ENCODE measurements at places on chromosomes 11 and 22. TPM values are rescaled to one million over a fixed set of nuclear protein-coding genes. Genes with fewer than 3 reads are reported as not detected.

DNA sequence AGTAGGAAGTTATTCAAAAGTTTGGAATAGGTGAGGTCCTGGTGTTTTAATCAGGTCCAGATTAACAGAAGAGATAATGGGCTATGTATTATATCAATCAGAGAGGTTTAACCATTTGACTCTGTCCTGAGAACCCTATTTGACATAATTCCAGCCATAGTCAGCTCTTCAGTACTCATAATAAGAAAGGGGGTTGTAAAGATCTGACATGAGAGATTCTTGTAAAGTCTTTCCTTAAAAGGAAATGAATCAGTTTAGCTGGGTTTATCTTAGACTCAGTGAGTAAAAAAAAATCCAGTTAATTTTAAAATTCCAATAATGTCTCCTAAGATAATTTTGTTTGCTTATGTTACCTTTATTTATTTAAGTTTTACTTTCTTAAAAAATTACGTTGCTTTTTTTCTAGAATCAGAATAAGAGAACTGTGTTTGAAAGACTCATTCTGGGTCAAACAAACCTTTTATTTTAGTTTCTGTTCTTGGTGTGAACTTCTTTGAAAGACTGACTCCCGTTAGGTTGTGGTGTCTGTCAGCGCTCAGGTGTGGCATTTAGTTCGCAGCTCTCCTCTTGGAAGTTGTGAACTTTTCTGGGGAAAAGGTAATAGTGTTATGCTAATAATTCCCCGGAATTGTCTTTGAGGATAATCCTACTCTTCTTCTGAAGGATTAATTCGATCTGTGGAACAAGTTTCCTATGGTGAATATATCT, 20.5 kb downstream of the NUCB2 start:
- DNase-seq: no peak
- no peak overlapping the region for H3K27ac ChIP-seq
- H3K4me3 ChIP-seq: no peak overlapping the region
- no peaks in the 10 kb centered on the region for H3K4me1 ChIP-seq
- no peaks in the 10 kb centered on the region for H3K27me3 ChIP-seq

- no peak overlapping the region for H3K4me3 ChIP-seq
- DNase-seq: no peak
- H3K27me3 ChIP-seq: no peaks in the 10 kb centered on the region
- H3K4me1 ChIP-seq: no peaks in the 10 kb centered on the region
Measured at GRCh38 chr11:125976156-125976555, 30.3 kb downstream of the VSIG10L2 start.

- H3K27ac ChIP-seq: no peak overlapping the region
- peaks cover 7% of the 10 kb centered on the region for H3K36me3 ChIP-seq
- peaks cover 11% of the 10 kb centered on the region for H3K4me1 ChIP-seq
- no peak overlapping the region for H3K4me3 ChIP-seq
Measured at GRCh38 chr11:66559142-66559865, 9.1 kb downstream of the CTSF start.

GRCh38 chr22:24284747-24285203, 14.1 kb downstream of the SPECC1L start:
- H3K4me3 ChIP-seq: no peak overlapping the region
- DNase-seq: no peak
- peaks cover 59% of the 10 kb centered on the region for H3K4me1 ChIP-seq
- H3K27ac ChIP-seq: peak overlapping the region; percentile 32
- no peaks in the 10 kb centered on the region for H3K27me3 ChIP-seq
- no peaks in the 10 kb centered on the region for H3K36me3 ChIP-seq

- no peak for DNase-seq
- H3K27ac ChIP-seq: no peak overlapping the region
- no peaks in the 10 kb centered on the region for H3K36me3 ChIP-seq
- H3K4me1 ChIP-seq: no peaks in the 10 kb centered on the region
Measured at GRCh38 chr22:34814260-34815025, 251.5 kb upstream of the ISX start.

DNA sequence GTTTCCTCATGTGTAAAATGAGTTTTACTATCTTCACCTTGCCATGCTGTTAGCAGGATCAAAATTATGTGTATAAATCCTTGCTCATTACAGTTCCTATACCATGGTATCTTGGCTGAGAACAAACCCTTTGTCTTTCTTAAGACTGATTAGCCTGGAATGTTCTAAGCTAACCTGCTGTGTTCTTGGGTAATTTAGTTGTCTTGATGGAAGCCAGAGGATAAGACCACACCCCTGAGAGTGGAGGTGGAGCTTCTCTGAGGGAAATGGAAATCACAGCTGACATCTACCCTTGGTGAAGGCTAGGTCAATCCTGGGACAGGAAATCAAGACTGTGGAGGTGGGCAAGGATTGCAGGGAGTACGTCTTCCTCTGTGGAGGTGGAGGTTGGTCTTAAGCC, 206.1 kb upstream of the ARHGAP20 start:
- H3K4me1 ChIP-seq: peaks cover 10% of the 10 kb centered on the region
- DNase-seq: no peak
- no peak overlapping the region for H3K27ac ChIP-seq
- no peaks in the 10 kb centered on the region for H3K27me3 ChIP-seq
- H3K36me3 ChIP-seq: no peaks in the 10 kb centered on the region
- H3K4me3 ChIP-seq: no peak overlapping the region

GRCh38 chr22:20131859-20132685, 468 bp downstream of the ZDHHC8 start:
- no peaks in the 10 kb centered on the region for H3K36me3 ChIP-seq
- peaks cover 75% of the 10 kb centered on the region for H3K4me1 ChIP-seq
- no peaks in the 10 kb centered on the region for H3K27me3 ChIP-seq
- DNase-seq: peak; percentile 87

The NRIP3 gene
- 0.77 TPM for total RNA-seq

All from spleen (tissue), 13 donors.